Transverse colon (tissue), 4 donors: ENCODE measurements at places on chromosomes 12 and 14.

- H3K27ac ChIP-seq, result no peak overlapping the region
- no peaks in the 10 kb centered on the region for H3K27me3 ChIP-seq
- no peak overlapping the region for H3K4me3 ChIP-seq
- no peaks in the 10 kb centered on the region for H3K36me3 ChIP-seq
These were observed 6.1 kb upstream of the TSPAN9 start for GRCh38 chr12:3071107-3071506.

DNA sequence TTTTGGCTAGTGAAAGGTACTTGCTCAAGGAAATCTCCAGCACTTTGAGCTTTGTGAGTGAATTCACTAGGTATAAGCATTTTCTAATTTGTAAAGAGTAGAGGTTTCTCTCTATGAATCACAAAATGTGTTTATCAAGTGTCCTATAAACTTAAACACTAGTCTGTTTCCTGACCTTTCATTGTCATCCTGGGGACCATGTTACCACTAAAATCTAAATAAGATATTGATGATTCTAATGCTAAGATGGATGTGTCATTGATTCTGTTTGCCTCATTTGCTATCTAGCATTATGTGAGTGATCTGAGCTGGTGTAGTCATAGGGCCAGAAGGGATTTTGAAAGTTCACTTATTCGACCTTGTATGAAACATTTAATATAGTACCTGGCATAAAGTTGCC, 80.4 kb upstream of the DNM1L start:
- no peak overlapping the region for H3K27ac ChIP-seq
- no peaks in the 10 kb centered on the region for H3K4me1 ChIP-seq
- H3K4me3 ChIP-seq, result no peak overlapping the region

DNA sequence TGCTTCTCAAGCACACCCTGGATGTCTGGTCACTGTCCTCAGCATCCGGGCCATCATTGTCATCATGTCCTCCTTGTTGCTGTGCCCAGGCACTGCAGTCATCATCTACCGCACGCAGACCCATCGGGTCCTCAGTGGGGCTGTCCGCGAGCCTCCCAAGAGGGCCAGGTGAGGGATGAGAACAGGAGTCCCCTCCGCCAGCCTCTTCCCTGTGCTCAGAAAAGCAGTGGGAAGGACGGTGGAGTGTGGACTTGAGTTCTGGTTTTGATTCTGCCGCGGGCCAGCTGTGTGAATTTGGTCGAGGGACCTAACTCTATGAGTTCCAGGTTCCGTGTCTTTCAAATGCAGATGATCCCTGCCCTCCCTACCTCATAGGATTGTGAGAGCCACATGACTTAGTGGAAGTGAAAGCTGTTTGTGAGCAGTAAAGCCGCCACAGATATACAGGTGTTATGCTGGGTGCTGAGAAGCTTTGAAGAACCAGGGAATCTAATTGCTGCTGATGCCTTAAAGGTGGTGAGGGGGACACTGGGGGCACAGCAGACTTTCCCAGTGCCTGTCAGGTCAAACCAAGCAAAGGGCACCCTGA, 122.9 kb upstream of the RAP1B start:
- H3K27ac ChIP-seq, result no peak overlapping the region
- no peaks in the 10 kb centered on the region for H3K27me3 ChIP-seq
- H3K4me3 ChIP-seq, result no peak overlapping the region
- no peaks in the 10 kb centered on the region for H3K36me3 ChIP-seq
- no peaks in the 10 kb centered on the region for H3K4me1 ChIP-seq

DNA sequence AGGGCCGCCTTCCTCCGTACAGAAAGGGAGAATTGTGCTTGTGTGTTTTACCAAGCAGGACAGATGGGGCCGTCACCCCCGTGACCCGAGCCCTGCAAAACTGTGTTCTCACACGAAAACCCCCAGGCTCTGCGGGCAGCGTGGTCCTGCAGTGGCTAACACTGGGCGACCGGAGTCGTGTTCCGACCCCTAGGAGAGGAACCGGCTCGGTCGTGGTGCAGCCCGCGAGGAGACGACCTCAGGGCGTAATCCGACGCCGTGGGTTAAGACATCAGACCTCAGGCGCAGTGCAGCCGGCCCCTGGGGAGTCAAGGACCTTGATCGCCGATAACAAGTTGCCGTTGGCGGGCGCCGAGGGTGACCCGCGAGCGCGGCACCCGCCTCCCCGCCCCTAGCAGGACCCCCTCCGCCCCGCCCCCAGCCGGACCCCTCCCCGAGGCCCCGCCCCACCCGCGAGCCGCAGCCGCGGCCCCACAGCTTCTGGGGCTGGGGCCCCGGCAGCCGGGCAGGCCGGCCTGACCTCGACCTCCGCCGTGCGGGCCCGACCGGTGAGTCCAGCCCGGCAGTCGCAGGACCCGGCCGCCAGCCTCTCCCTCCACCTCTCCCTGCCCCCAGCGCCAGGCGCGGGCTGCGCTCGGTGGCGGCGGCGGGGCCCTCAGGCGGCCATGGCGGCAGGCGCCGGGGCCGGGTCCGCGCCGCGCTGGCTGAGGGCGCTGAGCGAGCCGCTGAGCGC, at the start of gene CHPT1:
CHPT1 (plus strand) TSS at position 444 of the 733 bp plus-strand sequence; CDS start at position 666, 222 bp downstream.
- H3K4me1 ChIP-seq, result peaks cover 11% of the 10 kb centered on the region
- no peaks in the 10 kb centered on the region for H3K27me3 ChIP-seq
- no peaks in the 10 kb centered on the region for H3K36me3 ChIP-seq
- H3K27ac ChIP-seq, result peak within 1 kb of the TSS; percentile 94
- peak; percentile 83 for DNase-seq

- DNase-seq, result no peak
- H3K4me1 ChIP-seq, result peaks cover 39% of the 10 kb centered on the region
- H3K4me3 ChIP-seq, result no peak overlapping the region
- no peaks in the 10 kb centered on the region for H3K36me3 ChIP-seq
- peaks cover 10% of the 10 kb centered on the region for H3K27me3 ChIP-seq
These were observed 8.3 kb downstream of the TNFAIP2 start for GRCh38 chr14:103131580-103131979.

GRCh38 chr12:119363037-119363436, 28.5 kb downstream of the CCDC60 start:
- H3K4me1 ChIP-seq, result no peaks in the 10 kb centered on the region
- H3K36me3 ChIP-seq, result no peaks in the 10 kb centered on the region
- no peak overlapping the region for H3K27ac ChIP-seq

- H3K4me3 ChIP-seq, result no peak overlapping the region
- H3K4me1 ChIP-seq, result peaks cover 71% of the 10 kb centered on the region
- H3K27me3 ChIP-seq, result no peaks in the 10 kb centered on the region
- H3K36me3 ChIP-seq, result no peaks in the 10 kb centered on the region
These were observed 17.5 kb downstream of the MED13L start for GRCh38 chr12:116259800-116260577.

GRCh38 chr14:80992580-80992979, 37.2 kb downstream of the TSHR start:
- no peaks in the 10 kb centered on the region for H3K36me3 ChIP-seq
- no peak for DNase-seq
- H3K4me1 ChIP-seq, result no peaks in the 10 kb centered on the region
- H3K27ac ChIP-seq, result no peak overlapping the region

GRCh38 chr12:101018540-101018939, 191.5 kb downstream of the SLC5A8 start:
- no peaks in the 10 kb centered on the region for H3K27me3 ChIP-seq
- no peak overlapping the region for H3K27ac ChIP-seq
- no peaks in the 10 kb centered on the region for H3K36me3 ChIP-seq
- H3K4me3 ChIP-seq, result no peak overlapping the region
- no peak for DNase-seq

GRCh38 chr12:108622421-108622820, 11.3 kb downstream of the SELPLG start:
- no peak for DNase-seq
- H3K36me3 ChIP-seq, result no peaks in the 10 kb centered on the region
- no peak overlapping the region for H3K4me3 ChIP-seq
- H3K27me3 ChIP-seq, result no peaks in the 10 kb centered on the region
- no peak overlapping the region for H3K27ac ChIP-seq

- no peaks in the 10 kb centered on the region for H3K4me1 ChIP-seq
- H3K4me3 ChIP-seq, result no peak overlapping the region
- DNase-seq, result no peak
- H3K36me3 ChIP-seq, result no peaks in the 10 kb centered on the region
- no peaks in the 10 kb centered on the region for H3K27me3 ChIP-seq
These were observed 131.1 kb downstream of the PRKCH start for GRCh38 chr14:61452452-61452851.
